ENCODE measurements at places on chromosomes 7 and 10.

GRCh38 chr7:77417801-77418200, 1.7 kb upstream of the GSAP start:
- H3K4me1 ChIP-seq, result peaks cover 6% of the 10 kb centered on the region
- H3K36me3 ChIP-seq, result no peaks in the 10 kb centered on the region
- no peaks in the 10 kb centered on the region for H3K27me3 ChIP-seq
- DNase-seq, result no peak

DNA sequence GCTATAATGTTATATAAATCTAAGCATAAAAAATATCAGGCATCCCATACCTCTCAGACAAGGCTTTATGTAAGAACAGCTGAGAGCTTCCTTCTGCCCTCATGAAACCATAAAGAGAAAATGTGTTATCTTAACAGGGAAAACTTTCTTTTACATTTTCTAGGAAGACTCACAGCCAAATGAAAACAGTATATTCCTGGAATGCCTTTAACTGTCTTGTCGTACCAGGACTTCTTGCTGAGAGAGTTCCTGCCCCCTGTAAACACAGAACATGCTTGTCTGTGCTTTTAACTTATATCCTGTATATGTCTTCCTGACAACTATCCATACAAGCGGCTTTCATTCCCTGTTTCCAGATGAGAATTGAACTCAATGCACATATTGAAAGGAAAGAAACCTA, 64.8 kb upstream of the AHR start:
- H3K27ac ChIP-seq, result no peak overlapping the region
- no peak overlapping the region for H3K4me3 ChIP-seq
- no peak for DNase-seq
- H3K4me1 ChIP-seq, result peaks cover 5% of the 10 kb centered on the region
- H3K27me3 ChIP-seq, result no peaks in the 10 kb centered on the region
- no peaks in the 10 kb centered on the region for H3K36me3 ChIP-seq

DNA sequence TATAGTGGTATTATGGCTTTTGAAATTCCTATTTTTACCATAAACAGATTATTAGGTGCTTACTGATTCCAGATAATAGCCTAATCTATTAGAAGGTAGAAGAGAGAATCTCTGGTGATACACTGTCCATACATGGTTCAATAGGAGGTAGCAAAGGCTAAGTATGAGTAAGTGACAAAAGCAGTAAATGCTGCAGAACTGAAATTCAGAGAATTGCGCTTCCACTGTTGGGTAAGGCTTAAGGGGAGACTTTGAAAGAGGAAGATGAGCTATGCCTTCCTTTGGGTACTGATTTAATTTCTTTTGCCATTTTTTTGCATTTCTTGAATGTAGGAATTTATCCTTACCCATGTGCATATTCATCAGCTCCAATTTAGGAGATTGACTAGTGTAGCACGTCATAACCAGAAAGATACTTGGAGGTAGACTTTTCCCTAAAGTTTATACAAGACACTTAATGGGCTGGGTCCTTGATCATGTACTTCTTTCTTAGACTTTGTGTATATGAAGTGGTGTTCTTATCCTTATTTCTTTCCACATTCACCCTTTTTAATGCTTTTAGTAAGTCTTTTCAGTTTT, 15.3 kb downstream of the MKLN1 start:
- no peak overlapping the region for H3K27ac ChIP-seq
- no peaks in the 10 kb centered on the region for H3K36me3 ChIP-seq
- no peaks in the 10 kb centered on the region for H3K27me3 ChIP-seq
- H3K4me3 ChIP-seq, result no peak overlapping the region

DNA sequence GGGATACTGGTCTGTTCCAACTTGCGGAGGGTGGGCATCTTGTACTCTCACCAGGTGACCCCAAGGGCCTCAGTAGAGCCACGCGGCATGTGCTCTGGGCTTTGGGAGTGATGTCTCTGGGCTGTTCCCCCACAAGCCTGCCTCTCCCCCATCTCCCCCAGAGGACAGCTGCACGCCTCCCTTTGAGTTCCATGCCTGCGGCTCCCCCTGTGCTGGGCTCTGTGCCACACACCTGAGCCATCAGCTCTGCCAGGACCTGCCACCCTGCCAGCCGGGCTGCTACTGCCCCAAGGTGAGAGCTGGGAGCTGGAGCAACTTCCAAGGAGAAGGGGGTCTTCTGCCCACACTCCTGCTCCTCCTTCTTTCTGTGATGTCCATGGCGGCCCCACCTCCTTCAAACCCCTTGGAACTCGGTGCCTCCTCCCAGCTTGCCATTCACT, 15.0 kb upstream of the ZNF862 start:
- no peaks in the 10 kb centered on the region for H3K36me3 ChIP-seq
- DNase-seq, result no peak
- H3K27ac ChIP-seq, result no peak overlapping the region

- DNase-seq, result no peak
- no peaks in the 10 kb centered on the region for H3K36me3 ChIP-seq
- no peaks in the 10 kb centered on the region for H3K4me1 ChIP-seq
- no peaks in the 10 kb centered on the region for H3K27me3 ChIP-seq
- no peak overlapping the region for H3K4me3 ChIP-seq
- H3K27ac ChIP-seq, result no peak overlapping the region
Measured at GRCh38 chr10:132372516-132373095, 24.4 kb upstream of the PWWP2B start.

DNA sequence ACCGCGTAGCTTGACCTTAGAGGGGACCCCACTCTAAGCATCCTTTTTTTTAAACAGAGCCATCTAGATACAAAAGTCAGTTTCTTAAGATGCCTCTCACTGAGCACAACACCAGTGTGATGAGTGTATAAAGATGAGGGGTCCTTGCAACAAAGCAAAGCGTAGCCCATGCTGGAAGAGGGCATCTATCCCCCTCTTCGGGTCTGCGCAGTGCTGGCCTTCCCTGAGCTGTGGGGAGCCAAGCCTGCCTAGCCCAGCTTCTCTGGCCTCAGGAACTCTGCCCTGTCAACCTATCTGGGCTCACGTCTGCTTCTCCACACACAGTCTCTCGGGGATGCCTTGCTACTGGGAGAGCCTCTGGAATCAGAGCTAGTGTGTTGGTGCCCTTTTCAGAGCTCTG, 114.0 kb downstream of the NT5C2 start:
- H3K36me3 ChIP-seq, result peaks cover 12% of the 10 kb centered on the region
- peak overlapping the region; percentile 72 for H3K27ac ChIP-seq
- no peaks in the 10 kb centered on the region for H3K27me3 ChIP-seq
- no peak for DNase-seq
- H3K4me1 ChIP-seq, result peaks cover 5% of the 10 kb centered on the region

DNA sequence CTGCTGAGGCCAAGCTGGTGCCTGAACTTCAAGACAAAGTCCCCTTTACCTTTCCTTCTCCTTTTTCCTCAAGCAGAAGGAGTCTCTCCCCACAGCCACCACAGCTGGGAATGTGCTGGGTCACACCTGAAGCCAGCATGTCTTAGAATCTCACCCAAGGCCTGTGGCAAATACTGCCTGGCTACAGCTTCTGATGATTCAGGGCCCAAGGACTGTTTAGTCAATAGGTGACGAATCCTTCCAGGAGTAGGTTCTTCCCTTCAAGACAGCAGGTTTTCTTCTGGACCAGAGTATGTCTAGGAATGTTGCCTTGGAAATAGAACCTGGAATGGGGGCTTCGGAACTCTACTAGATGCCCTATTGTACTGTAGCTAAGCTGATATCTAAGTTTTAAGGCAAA, 374.6 kb downstream of the KIF20B start:
- H3K27me3 ChIP-seq, result no peaks in the 10 kb centered on the region
- no peaks in the 10 kb centered on the region for H3K36me3 ChIP-seq
- no peak overlapping the region for H3K4me3 ChIP-seq
- H3K4me1 ChIP-seq, result peaks cover 5% of the 10 kb centered on the region
- no peak for DNase-seq
- H3K27ac ChIP-seq, result no peak overlapping the region

DNA sequence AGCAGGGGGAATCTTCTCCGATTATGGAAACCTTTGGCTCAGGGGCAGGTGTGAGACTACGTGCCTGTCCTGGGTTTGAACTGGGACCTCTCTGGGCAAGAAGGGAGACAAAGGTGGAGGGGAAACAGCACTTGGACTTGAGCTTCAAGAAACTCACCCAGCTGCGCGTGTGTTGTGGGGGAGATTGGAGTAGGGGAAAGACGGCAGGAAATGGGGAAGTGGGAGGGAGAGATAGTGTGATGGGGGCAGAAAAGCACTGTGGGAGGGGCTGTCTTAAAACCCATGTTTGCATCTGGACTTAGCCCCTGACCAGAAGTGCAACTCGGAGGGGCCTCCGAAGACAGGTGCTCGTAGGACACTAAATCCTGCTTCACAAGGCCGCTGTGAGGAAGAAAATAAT, 107.0 kb downstream of the HIP1 start:
- H3K4me3 ChIP-seq, result no peak overlapping the region
- no peaks in the 10 kb centered on the region for H3K27me3 ChIP-seq
- no peak for DNase-seq
- H3K4me1 ChIP-seq, result peaks cover 9% of the 10 kb centered on the region
- H3K36me3 ChIP-seq, result no peaks in the 10 kb centered on the region
- no peak overlapping the region for H3K27ac ChIP-seq

- no peak overlapping the region for H3K4me3 ChIP-seq
- no peak for DNase-seq
- no peaks in the 10 kb centered on the region for H3K36me3 ChIP-seq
- H3K4me1 ChIP-seq, result no peaks in the 10 kb centered on the region
- H3K27me3 ChIP-seq, result no peaks in the 10 kb centered on the region
- H3K27ac ChIP-seq, result no peak overlapping the region
Measured at GRCh38 chr7:16502303-16502702, 24.3 kb upstream of the LRRC72 start.

GRCh38 chr7:159067576-159068487, 76.8 kb downstream of the VIPR2 start:
- H3K4me1 ChIP-seq, result peaks cover 32% of the 10 kb centered on the region
- H3K36me3 ChIP-seq, result no peaks in the 10 kb centered on the region
- H3K27ac ChIP-seq, result peak overlapping the region; percentile 83
- H3K27me3 ChIP-seq, result no peaks in the 10 kb centered on the region
- H3K4me3 ChIP-seq, result peak overlapping the region; percentile 18

DNA sequence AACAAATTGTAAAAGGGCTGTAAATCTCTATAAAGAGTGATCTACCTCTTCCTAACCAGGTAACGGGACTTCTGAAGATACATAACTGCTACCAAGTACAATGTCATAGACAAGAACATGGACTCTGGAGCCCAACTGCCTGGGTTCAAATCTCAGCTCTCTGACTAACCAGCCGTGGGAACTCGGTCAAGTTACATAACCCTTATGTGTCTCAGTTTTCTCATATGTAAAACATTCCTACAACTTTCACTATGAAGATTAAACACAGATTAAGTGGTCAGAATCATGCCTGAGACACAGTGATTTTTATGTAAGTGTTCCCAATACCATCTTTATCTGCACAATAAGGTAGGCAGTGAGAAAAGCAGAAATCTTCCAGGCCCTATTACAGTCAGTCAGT, 52.6 kb downstream of the ITGB1 start:
- H3K27ac ChIP-seq, result no peak overlapping the region
- H3K36me3 ChIP-seq, result peaks cover 13% of the 10 kb centered on the region
- no peaks in the 10 kb centered on the region for H3K27me3 ChIP-seq
- no peak for DNase-seq
- no peak overlapping the region for H3K4me3 ChIP-seq
- no peaks in the 10 kb centered on the region for H3K4me1 ChIP-seq

DNA sequence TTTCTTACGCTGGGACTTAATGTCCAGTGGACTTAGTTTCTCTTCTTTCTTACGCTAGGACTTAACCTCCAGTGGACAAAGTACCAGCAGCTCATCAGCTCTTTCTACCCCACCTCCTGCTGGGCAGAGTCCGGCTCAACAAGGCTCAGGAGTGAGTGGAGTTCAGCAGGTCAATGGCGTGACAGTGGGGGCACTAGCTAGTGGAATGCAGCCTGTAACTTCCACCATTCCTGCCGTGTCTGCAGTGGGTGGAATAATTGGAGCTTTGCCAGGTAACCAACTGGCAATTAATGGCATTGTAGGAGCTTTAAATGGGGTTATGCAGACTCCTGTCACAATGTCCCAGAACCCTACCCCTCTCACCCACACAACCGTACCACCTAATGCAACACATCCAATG, 199.7 kb downstream of the MLLT10 start:
- peaks cover 7% of the 10 kb centered on the region for H3K36me3 ChIP-seq
- no peaks in the 10 kb centered on the region for H3K4me1 ChIP-seq
- no peak overlapping the region for H3K4me3 ChIP-seq
- H3K27me3 ChIP-seq, result no peaks in the 10 kb centered on the region
- no peak overlapping the region for H3K27ac ChIP-seq
